ENCODE measurements at places on chromosomes 3 and 15. TPM values are rescaled to one million over a fixed set of nuclear protein-coding genes. Genes with fewer than 3 reads are reported as not detected.
A peak's percentile ranks its signal among the peaks of the same experiment; 100 is the strongest.

SLC28A1 gene
- not detected for total RNA-seq

AADACL2 gene
- not detected for total RNA-seq

ITIH1 gene
- total RNA-seq: 0.53 TPM

MESP2 gene
- total RNA-seq: not detected

NOX5 gene
- total RNA-seq: not detected

ALG1L2 gene
- 8.4 TPM for total RNA-seq

NDUFAF3 gene
- 67.5 TPM for total RNA-seq

FAM162A gene
- 17.5 TPM for total RNA-seq

ATP11B gene
- total RNA-seq: 94.6 TPM

ZBTB47 gene
- total RNA-seq: 1.6 TPM

PTX3 gene
- 0.36 TPM for total RNA-seq

MRPS22 gene
- total RNA-seq: 38.9 TPM

GP9 gene
- not detected for total RNA-seq

POU1F1 gene
- total RNA-seq: not detected

- DNase-seq: no peak
These were observed 287.1 kb downstream of the IL5RA start for GRCh38 chr3:2823031-2823430.

DNA sequence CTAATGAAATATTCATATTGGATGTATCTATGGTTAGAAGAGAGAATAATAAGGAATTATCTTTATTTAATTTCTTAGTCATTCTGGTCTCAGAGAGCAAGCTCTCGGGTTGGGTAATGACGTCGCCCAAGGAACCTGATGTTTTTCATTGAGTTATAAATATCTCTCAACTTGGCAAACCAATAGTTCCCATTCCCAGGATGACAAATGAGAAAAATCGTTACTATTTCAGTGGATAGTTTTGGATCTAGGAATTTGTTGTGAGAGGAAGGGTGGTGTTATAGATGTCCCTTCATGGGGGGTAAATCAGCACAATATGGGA, 162.9 kb upstream of the NR2E3 start:
- no peak for DNase-seq

- DNase-seq: no peak
These were observed 52.0 kb downstream of the NTRK3 start for GRCh38 chr15:88204584-88204983.

GRCh38 chr15:42358141-42358540, 1.2 kb upstream of the CAPN3 start:
- DNase-seq: no peak

- DNase-seq: no peak
These were observed 3.7 kb downstream of the TCAIM start for GRCh38 chr3:44342176-44342790.

GRCh38 chr3:138434276-138434874, at the start of gene ESYT3:
Gene ESYT3 (plus strand): TSS chr3:138434616. CDS start chr3:138434799, 183 bp downstream.
- peak; percentile 19 for DNase-seq

DNA sequence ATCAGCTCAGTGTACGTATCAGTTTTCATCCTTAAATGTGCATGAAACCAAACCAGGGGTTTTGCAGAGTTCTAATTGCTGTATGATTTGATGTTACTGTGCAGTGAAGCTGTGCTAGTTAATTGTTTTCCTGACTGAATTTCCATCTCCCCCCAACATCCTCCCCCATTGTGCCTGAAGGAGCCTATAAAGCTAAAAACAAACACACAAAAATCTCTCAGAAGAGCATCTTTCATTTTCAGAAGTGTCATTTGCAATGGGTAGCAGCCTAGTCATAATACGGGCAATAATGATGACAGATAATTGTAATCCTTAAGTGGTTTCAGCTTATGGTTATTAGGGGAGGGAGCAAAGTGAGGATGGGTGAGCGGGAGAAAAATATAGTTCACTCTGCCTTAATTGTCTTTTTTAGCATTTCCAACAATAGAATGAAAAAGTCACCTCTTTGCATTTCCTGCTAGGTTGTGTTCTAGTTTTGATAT, 207.9 kb upstream of the TBL1XR1 start:
- DNase-seq: no peak

- no peak for DNase-seq
These were observed 72.7 kb downstream of the MB21D2 start for GRCh38 chr3:192844836-192845525.

DNA sequence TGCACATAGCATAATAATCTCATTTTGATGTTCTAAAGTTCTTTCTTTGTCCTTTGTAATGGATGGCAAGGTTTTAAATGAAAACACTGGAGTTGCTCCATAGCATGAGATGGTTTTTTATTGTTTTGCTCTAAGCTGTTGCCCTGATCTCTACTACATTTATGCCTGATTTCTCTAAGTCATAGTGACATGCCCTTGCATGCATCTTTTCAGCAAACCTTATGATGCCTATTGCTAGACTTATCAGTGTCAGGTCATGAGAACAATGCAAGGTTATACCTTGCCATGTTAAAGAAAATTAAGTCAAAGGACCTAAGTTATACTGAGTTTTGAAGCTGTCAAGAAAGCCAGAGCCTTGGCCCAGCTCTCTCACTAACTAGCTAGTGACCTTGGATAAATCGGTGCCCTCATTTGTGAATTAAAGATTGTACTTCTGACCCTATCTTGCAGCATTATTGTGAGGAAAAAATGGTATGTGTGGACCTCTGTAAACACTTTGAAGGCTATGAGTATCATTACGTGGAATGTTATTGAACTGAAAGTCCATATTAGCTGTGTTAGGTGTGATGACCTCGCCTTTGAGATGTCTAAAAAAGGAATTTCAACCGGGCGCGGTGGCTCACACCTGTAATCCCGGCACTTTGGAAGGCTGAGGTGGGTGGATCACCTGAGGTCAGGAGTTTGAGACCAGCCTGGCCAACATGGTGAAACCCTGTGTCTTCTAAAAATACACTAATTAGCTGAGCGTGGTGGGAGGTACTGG, 256.4 kb upstream of the UBE2E1 start:
- DNase-seq: no peak

GRCh38 chr15:87564681-87565080, 691.9 kb downstream of the NTRK3 start:
- DNase-seq: no peak

DNA sequence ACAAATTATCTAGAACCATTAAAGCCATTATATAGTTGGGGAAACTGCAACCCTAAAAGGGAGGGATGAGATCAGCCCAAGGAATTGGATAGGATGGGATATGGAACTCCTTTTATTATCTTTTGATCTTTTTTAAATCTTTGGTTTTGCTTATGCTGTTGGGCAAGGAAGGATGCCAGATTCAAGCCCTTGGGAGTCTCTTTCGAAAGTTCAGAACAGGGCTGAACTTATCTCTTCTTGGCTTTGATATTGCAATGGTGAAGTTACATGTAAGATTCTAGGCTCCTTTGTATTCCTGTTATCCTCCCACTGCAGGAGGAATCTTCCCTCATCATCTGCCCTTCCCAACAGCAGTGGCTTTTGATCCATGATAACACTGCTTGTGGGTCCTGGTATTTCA, 10.0 kb upstream of the SLC22A13 start:
- DNase-seq: no peak

DNA sequence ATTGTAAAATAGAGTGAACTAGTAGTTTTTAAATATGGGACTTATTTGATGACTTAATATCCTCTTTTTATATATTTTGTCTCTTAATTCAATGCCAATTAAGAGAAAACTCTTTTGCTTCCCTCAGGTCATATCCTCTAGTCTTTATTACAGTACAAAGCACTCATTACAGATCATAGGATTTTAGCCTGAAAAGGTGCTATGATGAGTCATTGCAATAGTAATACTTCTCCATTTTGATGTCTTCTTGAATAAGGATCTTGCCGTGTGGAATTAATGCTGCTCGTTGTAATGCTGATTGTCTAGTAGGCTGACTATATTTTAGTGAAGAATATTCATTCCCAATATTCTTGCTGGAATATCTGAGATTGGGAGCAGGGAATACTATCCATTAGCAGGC, 612.2 kb upstream of the GOLIM4 start:
- no peak for DNase-seq

- no peak for DNase-seq
These were observed 31.6 kb upstream of the ACP3 start for GRCh38 chr3:132285620-132285945.

DNA sequence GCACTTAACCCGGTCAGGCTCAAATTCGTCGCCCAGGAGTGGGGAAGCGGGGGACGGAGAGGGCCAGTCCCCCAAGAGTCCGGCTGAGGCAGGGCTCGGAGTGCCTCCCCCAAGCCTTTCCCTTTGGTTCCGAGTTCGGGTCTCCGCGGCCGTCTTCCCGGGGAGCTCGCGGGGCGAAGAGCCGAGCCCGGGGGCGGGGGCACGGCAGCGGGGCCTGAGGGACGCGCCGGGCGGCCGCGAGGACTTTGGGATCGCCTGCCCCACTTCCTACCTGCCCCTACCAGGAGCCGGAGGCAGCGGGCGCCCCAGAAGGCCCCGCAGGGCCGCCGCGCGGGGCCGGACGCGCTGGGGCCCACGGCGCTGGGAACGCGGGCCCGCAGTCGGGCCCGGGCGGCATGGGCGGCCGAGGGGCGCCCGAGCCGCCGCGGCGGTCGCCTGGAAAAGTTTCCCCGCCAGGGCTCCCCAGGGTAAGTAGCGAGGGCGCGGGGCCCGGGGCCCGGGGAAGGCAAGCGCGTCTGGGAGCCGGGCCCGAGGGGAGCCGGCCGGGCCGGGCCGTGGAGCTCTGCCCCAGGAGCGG, 2.8 kb downstream of the FURIN start:
- peak; percentile 60 for DNase-seq

GRCh38 chr15:77632534-77633133, at the start of gene LINGO1:
Gene LINGO1 (minus strand): TSS chr15:77632912. CDS start chr15:77632315, 597 bp downstream.
- DNase-seq: no peak

DNA sequence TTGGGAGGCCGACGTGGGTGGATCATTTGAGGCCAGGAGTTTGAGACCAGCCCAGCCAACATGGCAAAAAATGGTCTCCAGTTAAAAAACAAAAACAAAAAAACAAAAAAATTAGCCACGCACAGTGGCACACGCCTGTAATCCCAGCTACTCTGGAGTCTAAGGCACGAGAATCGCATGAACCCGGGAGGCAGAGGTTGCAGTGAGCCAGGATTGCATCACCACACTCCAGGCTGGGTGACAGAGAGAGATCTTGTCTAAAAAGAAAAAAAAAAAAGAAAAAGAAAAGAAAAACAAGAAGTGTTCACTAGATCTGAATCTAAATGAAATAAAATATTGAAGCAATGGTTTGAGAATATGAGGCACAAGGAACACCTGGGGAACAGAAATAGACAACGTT, 36.7 kb downstream of the SLC9A9 start:
- no peak for DNase-seq

GRCh38 chr3:156579427-156579851, 24.5 kb upstream of the SSR3 start:
- DNase-seq: no peak

- no peak for DNase-seq
These were observed 273.1 kb downstream of the ULK4 start for GRCh38 chr3:41688595-41689380.

GRCh38 chr3:37402351-37402750, 228.0 kb upstream of the LRRFIP2 start:
- no peak for DNase-seq

- peak; percentile 54 for DNase-seq
These were observed 216.9 kb downstream of the IGSF11 start for GRCh38 chr3:118817748-118818165.

DNA sequence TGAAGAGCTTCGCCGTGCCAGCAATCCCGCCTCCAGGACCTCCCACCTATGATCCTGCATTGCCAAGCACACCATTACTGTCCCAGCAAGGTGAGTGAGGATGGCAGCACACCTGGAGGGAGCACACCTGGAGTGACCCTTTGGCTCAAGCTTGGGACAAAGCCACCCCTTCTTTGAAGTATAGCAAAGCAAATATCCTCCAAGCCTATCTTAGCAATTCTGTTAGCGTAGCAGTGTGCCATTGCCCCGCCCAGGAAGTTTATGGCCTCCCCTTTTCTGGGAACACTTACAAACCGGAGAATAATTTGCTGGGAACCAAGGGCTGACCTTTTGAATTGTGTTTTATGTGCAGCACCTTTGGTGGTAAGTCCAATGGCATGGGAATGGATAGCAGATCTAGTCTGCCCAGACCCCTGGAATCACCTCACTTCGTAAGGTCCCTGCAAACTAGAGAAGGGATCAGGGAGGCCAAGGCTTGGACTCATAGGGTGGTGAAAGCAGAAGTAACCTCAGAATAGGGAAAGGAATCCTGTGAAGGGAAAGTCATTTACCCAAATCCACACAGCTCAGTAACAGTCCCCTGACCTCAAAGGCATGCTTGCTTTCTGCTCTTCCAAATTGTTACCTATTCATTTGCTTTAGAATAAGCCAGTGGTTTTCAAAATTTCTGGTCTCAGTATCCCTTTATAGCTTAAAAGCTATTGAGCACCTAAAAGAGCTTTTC, 70.1 kb downstream of the HCN4 start:
- no peak for DNase-seq

- DNase-seq: no peak
These were observed 1059.2 kb downstream of the ZPLD1 start for GRCh38 chr3:103494011-103494410.
